ENCODE measurements at places on chromosomes 3 and 15. TPM values are rescaled to one million over a fixed set of nuclear protein-coding genes. Genes with fewer than 3 reads are reported as not detected.

The CCK gene
- not detected for total RNA-seq

- H3K36me3 ChIP-seq, result no peaks in the 10 kb centered on the region
- no peaks in the 10 kb centered on the region for H3K4me1 ChIP-seq
- H3K27me3 ChIP-seq, result peaks cover 25% of the 10 kb centered on the region
- H3K27ac ChIP-seq, result no peak overlapping the region
- DNase-seq, result no peak
Observed at GRCh38 chr15:51203797-51204196, 109.1 kb upstream of the TNFAIP8L3 start.

The MLF1 gene
- total RNA-seq, result 1.0 TPM

The GPR156 gene
- not detected for total RNA-seq

DNA sequence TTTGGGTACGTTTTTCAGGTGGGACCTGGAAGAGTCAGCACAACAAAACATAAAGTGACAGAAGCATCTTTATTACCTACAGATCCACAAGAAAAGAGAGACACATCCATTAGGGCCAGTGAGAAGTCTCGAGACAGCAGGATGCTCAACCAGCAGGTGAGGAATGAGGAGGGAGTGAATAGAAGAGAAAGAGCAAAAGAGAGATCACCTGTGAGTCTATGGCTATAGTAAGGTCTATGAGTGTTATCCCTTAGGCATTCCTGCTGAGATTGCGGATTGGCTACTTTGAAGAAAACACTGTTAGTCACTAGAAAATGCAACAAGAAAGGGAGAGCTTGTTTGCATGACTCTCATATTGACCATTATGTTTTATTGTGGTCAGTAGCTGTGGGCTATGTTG is 1556.2 kb upstream of the GBE1 start:
- no peaks in the 10 kb centered on the region for H3K4me1 ChIP-seq
- no peak overlapping the region for H3K4me3 ChIP-seq
- DNase-seq, result no peak
- H3K27me3 ChIP-seq, result no peaks in the 10 kb centered on the region
- H3K36me3 ChIP-seq, result no peaks in the 10 kb centered on the region

DNA sequence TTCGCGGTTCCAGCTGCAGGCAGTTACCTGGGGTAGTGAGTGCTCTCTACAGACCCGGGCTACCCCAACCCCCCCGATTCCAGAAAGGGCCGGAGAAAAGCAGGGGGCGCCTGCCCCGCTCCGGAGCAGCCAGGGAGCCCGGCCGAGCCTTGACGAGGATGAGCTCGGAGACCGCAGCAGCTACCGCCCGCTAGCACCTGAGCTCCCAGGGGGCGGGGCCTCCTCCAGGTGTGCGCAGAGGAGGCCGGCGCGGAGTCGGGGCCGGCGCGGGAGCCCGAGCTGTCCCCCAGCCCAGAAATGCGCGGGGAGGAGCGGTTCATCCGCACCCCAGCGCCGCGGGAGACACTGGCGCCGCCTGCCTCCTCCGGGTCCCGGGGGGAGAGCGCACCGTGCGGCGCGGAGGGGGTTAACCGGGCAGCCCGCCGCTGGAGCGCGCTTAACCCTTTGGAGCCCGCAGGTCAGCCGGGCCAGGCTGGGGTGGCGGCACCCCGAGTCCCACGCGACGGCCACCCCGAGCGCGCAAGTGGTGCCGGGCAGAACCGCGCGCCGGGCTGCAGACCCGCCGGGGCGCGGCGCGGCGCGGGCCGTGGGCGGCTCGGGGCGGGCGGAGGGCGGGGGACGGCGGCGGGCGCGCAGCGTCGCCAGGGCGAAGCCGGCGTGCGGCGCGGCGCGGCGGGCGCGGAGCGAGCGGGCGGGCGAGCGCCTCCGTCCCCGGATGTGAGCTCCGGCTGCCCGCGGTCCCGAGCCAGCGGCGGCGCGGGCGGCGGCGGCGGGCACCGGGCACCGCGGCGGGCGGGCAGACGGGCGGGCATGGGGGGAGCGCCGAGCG is at the start of gene CACNA1D:
TSS of gene CACNA1D (plus strand) at position 649 of the 829 bp plus-strand sequence. CDS start 556 bp downstream, outside the sequence.
- peaks cover 64% of the 10 kb centered on the region for H3K27me3 ChIP-seq
- no peak within 1 kb of the TSS for H3K4me3 ChIP-seq
- no peaks in the 10 kb centered on the region for H3K36me3 ChIP-seq
- peaks cover 10% of the 10 kb centered on the region for H3K4me1 ChIP-seq
- no peak within 1 kb of the TSS for H3K27ac ChIP-seq

DNA sequence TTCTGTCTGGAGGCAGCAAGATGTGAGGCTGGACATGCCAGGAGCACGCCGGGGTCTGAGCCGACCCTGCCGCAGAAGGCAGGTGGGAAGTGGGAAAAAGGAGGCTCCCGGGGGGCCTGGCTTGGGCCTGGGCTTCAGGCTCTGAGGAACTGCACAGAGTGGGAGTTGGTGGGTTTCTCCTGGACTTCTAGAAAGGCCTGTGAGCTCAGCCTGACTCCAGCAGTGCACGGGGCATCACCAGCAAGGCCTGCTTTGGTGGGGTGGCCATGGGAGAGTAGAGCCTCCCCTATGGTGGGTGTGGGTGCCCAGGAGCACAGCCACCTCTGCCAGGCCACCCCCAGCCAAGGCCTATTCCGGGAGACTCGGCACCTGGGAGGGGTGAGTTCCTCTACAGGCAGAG is 18.1 kb upstream of the SLC41A3 start:
- no peak overlapping the region for H3K4me3 ChIP-seq
- H3K27ac ChIP-seq, result no peak overlapping the region
- no peaks in the 10 kb centered on the region for H3K36me3 ChIP-seq
- H3K4me1 ChIP-seq, result no peaks in the 10 kb centered on the region
- H3K27me3 ChIP-seq, result no peaks in the 10 kb centered on the region

DNA sequence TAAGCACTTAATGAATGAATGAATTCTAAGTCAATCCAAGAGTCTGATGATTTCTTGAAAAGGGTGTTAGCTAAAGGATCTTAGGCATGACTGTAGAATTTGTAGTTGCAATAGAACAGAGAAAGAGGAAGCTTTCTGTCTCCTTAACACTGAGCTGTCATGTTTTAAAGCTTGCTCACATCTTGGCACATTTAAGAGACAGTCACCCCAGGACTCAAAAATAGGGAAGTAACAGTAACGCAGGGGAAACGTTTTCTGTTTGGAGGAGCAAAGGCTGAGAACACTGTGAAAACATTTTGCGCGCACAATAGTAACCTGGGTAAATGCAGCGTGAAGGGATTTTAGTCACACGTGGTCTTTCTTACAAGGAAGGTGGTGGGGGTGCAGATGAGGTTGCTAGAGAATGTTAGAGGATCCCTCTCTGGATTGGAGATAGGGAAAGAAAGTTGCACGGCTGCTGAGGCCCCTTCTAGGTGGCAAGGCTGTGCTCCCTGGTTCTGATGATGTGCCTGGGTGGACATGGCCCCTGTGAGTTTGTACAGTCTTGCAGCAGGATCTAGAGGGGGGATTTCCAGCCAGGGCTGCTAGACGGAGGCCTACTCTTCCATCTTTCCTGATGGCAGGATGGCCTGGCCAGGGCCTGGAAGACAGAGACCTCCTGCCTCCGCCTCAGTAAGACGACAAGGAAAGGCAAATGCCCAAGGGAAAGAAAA is 12.0 kb downstream of the STARD5 start:
- peak overlapping the region; percentile 11 for H3K27ac ChIP-seq
- H3K36me3 ChIP-seq, result peaks cover 72% of the 10 kb centered on the region
- H3K4me3 ChIP-seq, result no peak overlapping the region
- no peaks in the 10 kb centered on the region for H3K27me3 ChIP-seq
- peaks cover 20% of the 10 kb centered on the region for H3K4me1 ChIP-seq
- no peak for DNase-seq

DNA sequence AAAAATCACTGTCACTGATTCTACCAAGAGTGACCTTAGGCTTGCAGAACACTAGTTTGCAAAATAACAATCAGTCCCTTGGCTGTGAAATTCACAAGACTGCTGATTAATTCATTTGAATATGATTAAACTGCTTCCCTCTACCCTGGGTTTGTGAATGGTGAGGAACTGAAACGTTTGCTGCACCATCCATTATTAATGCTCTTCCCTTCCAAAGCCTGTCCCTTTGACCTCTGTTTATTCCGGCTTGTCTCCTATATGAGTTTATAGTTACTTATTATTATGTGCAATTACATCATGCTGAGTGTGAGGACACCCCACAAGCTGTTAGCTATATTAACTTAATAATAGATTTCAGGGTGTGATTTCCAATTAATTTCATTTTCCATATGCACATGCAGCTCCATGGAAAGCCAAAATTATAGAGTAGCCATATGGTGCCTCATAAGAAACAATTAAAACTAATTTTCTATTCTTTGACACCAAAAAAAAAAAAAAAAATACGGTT is 96.5 kb downstream of the SUCLG2 start:
- DNase-seq, result no peak
- H3K27me3 ChIP-seq, result no peaks in the 10 kb centered on the region

Data from activated CD4-positive, alpha-beta memory T cell treated with anti-CD3 and anti-CD28 coated beads, Interleukin-2, amount 10 ng/mL, durations not matched to agents 7 days and 5 days (primary cell).